Right renal pelvis (tissue), 4 donors: ENCODE measurements at places on chromosomes 7 and 10.
A peak's percentile ranks its signal among the peaks of the same experiment; 100 is the strongest.

DNA sequence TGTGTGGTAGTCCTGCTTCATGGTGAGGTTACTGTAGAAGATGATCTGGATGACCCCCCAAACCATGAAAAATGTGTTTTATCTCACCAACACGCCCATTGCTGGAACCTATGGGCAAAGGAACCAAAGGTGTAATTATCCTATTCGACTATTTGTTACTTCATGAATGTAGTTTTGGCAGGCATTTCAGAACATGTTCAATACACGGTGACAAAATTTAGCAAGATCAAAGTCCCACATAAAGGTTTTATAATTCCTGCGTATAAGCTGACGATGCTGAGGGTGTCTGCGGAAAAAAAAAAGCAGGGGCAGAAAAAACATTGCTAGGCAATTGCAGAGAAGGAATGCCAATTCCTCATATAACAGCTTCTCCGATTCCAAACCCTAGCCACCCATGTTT lies 13.3 kb downstream of the RAPGEF5 start:
- no peak for DNase-seq

- peak; percentile 69 for DNase-seq
Observed at GRCh38 chr7:68015122-68015977, 1018.7 kb downstream of the TYW1 start.

- no peak for DNase-seq
Observed at GRCh38 chr7:114941692-114942091, 19.8 kb downstream of the MDFIC start.

- DNase-seq: no peak
Observed at GRCh38 chr10:132185601-132186487, 904 bp upstream of the DPYSL4 start.

GRCh38 chr10:64076322-64076940 lies 555.2 kb downstream of the REEP3 start:
- DNase-seq: no peak

- no peak for DNase-seq
Observed at GRCh38 chr7:131555552-131556052, 826 bp downstream of the PODXL start.

GRCh38 chr10:7571981-7572380 lies 94.8 kb downstream of the ITIH5 start:
- DNase-seq: no peak

DNA sequence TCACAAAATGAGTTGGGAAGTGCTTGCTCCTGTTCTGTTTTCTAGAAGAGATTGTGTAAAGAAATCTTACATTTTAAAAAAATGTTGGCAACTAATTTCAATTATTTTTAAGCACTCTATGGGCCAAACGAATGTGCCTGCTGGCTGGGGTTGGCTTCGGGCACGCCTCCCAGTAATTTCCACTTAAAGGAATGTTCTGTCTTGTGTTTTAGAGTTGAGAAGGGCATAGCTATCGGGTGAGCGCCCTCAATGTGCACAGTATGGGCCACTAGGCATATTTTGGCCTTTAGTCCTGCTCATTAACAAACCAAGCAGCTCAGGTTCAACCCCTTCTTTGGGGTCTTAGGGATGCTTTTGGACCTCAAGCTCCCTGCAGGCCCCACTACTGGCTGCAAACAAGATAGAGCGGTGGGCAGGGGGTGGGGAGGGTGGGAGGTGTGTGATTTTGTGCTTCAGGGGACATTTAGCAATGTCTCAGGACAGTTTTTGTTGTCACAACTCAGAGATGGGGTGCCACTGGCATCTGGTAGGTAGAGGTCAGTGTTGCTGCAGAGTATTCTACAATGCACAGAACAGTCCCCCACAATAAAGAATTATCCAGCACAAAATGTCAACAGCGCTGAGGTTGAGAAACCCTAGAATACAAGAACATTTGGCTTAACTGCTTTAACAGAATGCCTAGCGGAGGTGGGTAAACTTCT lies 40.7 kb downstream of the TACC2 start:
- DNase-seq: no peak

DNA sequence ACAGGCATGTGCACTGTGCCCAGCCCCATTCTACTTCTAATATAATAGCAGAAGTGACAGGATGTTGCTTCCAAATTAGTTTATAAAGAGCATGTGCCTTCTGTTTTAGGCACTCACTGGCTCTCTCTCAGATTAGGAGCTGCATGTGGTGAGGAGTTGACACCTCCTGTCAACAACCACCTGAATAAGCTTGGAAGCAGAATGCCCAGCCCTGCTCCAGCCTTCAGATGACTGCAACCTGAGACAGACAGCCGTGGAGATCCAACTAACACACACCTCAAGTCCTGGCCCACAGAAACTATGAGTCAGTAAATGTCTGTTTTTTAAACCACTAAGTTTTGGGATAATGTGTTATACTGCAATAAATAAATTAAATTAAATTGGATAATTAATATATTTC lies 54.5 kb downstream of the PARD3 start:
- DNase-seq: no peak

DNA sequence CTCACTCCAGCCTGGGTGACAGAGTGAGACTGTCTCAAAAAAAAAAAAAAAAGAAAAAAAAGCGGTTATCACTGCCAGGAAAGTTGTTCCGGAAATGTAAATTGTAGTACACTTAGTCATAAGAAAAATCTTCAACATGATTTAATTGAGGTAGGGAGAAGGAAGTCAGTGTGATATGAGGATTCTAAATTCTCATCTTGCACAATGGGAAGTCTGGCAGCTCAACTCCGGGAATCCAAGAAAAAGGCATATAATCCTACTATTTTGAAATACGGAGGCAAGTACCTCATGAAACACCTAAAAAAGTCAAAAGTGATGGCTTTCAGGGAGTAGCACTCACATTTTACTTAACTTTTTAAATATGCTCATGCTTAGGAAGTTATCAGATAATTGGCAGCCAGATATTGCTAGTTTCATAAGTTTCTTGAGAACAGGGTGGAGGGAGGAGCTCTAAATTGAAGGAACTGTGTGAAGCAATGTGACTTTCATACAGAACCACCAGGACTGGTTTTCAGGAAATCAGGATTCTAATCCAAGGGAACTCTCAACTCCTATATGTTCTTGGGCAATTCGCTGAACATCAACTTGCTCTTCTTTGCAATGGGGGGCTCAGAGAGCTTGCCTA lies 2.7 kb upstream of the C7orf25 start:
- DNase-seq: no peak

DNA sequence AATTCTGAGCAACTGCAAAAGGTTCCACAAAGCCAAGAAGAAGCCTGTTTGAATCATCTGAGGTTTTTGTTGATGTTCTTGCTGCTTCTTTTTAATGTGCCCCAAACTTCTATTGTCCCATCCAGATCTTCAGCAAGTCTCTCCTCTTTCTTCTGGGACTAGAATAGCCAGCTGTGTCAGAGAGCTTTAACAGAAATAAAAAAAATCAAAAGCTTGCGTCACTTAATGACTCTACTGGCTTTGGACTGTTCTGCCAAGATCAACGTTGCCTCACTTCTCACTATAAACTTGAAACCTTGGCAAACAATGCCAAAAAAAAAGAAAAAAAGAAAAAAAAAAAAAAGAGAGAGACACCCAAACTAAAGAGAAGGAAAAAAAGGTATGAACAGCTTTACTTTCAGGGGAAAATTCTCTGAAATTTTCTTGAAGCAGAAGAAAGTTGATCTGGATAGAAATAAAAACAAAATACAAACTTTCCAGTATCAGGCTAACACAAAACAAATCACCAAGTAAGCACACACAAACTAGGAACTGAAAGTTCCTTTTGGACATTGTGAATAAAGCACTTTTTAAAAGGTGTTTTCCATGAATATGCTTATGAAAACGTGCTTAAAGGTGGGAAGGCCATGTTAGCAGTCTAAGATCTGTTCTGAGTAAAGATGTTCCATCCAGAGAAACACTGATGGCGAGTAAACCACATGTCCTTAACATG lies 14.8 kb downstream of the USP54 start:
- DNase-seq: no peak

DNA sequence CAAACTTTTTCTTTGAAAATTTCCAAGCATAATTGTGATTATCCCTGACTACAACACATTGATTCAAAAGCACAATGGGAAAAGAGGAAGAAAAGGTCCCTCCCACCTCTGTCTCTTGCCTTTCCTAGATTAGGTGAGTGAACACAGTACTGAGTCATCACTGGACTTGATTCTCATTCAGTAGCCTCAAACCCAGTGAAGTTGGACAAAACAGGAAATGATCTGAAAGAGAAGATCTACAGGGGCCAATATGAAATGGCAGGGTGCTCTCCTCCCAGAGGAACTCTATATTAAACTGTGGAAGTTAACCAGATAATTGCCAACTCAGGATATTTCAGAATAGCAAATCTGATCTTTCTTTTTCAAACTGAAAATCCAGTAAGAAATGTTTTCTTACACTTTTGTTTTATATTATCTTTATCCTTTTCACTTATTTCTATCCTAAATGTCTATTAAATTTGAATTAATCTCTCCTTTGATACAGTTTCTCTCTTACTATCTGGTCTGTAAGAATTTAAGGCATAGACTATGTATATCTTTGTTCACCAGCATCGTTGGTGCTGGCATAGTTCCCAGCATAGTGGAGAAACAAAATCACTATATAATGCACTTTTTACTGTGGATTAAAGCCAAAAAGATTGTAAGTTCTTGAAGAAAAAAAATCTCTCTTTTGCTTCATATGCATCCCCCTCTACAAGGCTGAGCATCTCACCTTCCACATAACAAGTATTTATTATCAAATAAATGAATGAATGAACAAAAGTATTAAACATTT lies 41.4 kb upstream of the IKZF1 start:
- no peak for DNase-seq

- DNase-seq: no peak
Observed at GRCh38 chr10:14205233-14205632, 125.5 kb downstream of the FRMD4A start.

DNA sequence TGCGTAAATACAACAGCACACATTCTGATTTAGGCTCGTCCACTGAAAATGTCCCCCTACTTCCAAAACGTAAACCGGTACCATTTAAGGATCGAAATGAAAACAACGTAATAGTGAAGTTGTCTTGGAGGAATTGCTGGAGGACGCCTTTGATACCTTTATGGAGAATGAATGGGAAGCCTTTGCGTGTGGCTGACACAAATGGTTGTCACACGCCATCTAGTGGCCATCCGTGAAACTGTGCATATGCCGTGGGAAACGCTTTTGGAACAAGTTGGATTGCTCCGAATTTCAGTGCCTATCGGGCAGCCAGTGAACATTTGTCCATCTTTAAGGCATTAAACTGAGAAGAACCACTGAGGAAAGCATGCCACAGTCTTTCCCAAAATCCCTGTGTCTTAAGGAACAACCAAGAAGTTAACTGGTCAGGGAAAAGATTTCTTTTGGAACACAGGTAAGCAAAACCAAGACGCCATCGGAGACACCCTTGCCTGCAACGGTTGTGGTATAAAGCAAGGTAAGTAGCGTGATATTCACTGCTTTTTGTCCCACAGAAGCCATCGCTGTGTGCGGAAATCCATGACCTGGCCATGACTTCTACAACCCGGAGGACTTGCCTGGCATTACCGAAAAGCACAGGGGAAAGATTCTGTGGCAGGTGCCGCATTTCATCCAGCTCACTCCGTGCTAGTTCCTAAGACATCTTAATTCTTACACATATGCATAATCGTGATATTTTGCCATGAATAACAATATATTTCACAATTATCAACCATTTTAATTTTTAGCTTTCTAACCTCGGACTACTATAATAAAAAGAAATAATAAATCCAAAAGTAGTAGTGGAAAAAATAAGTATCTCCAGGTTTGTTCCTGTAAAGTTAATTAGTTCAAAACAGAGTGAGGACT lies 100.6 kb downstream of the FAM204A start:
- peak; percentile 90 for DNase-seq

DNA sequence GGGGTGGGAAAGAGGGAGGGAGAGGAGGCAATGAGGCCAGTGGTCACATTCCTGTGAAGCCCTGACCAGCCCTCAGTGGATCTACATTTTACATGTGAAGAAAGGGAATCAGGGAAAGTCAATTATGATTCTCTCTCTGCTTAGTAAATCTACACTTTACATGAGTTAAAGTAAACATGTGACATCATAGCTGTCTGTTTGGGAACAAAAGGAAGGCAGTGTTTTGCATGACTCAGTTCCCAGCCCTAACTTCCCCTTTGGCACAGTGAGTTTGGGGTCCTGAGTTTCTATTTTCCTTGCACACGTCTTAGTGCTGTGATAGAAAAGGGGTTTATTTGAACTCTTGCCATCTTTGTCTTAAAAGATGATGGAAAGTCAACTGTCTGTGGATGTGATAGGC lies 615.1 kb downstream of the SDK1 start:
- no peak for DNase-seq

GRCh38 chr7:74032191-74032490 lies 4.2 kb downstream of the ELN start:
- DNase-seq: no peak

DNA sequence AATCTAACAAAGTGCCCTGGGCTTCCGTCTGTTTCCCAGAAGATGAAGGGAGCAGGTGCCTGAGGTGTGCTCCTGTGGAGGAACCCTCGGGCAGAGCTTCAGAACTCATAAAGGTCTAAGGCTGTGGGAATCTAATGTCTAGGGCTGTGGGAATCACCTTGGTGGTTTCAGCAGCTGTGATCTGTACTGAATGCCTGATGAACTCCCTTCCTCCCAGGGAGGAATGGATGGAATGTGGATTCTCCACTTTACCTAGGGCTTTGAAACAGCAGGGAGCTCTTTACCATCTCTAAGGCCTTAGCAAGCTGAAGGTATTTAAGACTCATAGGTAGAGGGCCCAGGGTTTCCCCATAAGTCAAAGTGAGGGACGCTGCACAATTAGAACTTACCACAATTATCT lies 36.0 kb upstream of the SEMA3E start:
- DNase-seq: no peak

DNA sequence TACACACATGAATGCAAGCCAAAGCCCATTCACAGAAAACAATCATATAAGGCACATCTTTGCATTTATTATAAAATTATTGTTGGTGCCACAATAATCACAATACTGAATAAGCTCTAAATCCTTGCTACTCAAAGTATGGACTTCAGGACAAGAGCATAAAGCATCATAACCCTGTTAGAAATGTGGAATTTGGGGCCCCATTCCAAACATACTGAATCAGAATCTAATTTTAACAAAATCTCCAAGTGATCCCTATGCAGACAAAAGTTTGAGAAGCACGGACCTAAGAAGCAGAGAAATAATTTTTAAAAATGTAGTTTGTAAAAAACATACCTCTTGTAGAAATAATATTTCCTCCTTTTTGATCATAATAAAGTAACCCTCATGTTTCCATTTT lies 199.2 kb downstream of the IMMP2L start:
- DNase-seq: no peak

DNA sequence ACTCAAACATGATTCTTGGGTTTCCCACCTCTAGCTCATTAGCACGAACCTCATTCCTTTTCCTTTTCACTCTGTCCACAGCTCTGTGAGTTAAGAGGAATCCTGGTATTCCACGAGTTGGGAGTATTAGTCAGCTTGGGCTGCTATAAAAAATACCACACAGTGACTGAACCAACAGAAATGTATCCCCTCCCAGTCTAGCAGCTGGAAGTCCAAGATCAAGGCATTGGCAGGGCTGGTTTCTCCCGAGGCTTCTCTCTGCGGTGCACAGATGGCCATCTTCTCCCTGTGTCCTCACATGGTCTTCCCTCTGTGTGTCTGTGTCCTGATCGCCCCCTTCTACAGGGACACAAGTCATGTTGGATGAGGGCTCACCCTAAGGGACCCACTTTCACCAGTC lies 261.6 kb downstream of the TNS3 start:
- DNase-seq: no peak

GRCh38 chr10:6200734-6201515 lies 1.8 kb upstream of the PFKFB3 start:
- no peak for DNase-seq

- DNase-seq: no peak
Observed at GRCh38 chr7:22730066-22730710, 3.2 kb downstream of the IL6 start.
